ENCODE measurements at places on chromosomes 5 and 9. TPM values are rescaled to one million over a fixed set of nuclear protein-coding genes. Genes with fewer than 3 reads are reported as not detected.

DNA sequence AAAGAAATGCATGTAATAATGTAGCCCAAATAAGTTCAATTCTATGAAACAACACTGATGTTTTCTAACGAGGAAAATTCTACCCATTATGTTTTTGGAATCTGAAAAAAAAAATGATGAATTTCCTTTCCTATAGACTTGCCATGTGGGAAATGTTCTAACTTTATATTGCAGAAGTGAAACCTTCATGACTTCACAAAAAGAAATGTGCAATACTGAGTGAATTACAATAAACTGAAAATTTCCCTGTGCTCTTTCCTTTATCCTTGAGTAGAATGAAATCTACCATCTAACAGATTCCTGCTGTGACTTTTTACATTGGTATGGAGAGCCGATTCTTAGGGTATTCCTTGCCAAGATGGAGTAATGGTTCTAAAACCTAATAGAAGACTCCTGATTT is 1622.5 kb downstream of the MAT2B start:
- H3K27ac ChIP-seq, result no peak overlapping the region
- no peak for DNase-seq
- no peak overlapping the region for H3K4me3 ChIP-seq

GRCh38 chr9:134641990-134642384 is 384 bp downstream of the COL5A1 start:
- no peaks in the 10 kb centered on the region for H3K4me1 ChIP-seq
- no peak for DNase-seq
- no peaks in the 10 kb centered on the region for H3K27me3 ChIP-seq
- H3K36me3 ChIP-seq, result no peaks in the 10 kb centered on the region
- H3K27ac ChIP-seq, result peak overlapping the region; percentile 97

- no peaks in the 10 kb centered on the region for H3K27me3 ChIP-seq
- DNase-seq, result no peak
- no peaks in the 10 kb centered on the region for H3K4me1 ChIP-seq
- H3K36me3 ChIP-seq, result no peaks in the 10 kb centered on the region
Measured at GRCh38 chr5:73253047-73253660, 80.2 kb downstream of the TMEM174 start.

The PCDHB15 gene
- 5.5 TPM for total RNA-seq

- no peak overlapping the region for H3K27ac ChIP-seq
- no peak overlapping the region for H3K4me3 ChIP-seq
- no peaks in the 10 kb centered on the region for H3K4me1 ChIP-seq
- no peaks in the 10 kb centered on the region for H3K27me3 ChIP-seq
- peaks cover 8% of the 10 kb centered on the region for H3K36me3 ChIP-seq
Measured at GRCh38 chr9:124522121-124523098, 15.2 kb upstream of the NR5A1 start.

GRCh38 chr5:127812570-127812969 is 109.4 kb downstream of the CCDC192 start:
- peaks cover 45% of the 10 kb centered on the region for H3K4me1 ChIP-seq
- DNase-seq, result no peak
- H3K27me3 ChIP-seq, result no peaks in the 10 kb centered on the region
- H3K4me3 ChIP-seq, result no peak overlapping the region
- no peak overlapping the region for H3K27ac ChIP-seq

DNA sequence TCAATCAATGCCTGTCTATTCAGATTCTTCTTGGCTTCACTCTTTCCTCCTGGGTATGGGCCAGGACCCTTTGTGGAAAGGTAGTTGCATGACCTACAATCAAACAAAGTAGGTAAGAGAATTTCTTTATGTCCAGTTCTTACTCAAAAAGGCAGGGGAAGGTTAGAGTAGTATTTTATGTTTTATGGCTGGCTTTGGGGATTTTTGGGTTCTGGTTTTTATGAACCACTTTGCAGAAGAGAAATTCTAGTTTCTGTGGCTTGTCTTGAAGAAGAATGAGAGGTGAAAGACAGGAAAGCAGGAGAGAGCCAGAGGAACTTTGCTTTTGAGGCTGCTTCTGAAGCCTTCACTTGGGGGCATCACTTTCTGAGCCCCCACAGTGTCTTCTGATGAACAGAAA is 14.7 kb upstream of the CRHBP start:
- H3K4me3 ChIP-seq, result no peak overlapping the region
- no peaks in the 10 kb centered on the region for H3K4me1 ChIP-seq
- no peaks in the 10 kb centered on the region for H3K27me3 ChIP-seq

DNA sequence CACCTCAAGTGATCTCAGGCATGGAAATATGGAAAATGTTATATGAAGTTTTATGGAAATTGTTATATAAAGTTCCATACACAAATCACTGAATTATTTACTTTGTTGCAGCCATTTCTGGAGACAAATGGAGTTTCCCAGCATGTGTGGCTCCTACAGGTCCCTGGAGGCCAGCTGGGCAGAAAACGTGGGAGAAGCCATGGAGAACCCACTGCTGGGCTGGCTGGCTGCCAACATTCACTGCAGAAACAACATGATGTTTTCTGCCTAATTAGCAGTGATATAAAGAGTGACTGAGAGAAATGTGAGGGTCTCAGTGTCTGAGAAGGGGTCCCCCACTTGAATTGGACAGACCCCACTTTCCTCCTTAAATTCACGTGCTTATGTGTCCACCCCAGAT is 208.8 kb upstream of the IRX2 start:
- no peak overlapping the region for H3K4me3 ChIP-seq
- H3K36me3 ChIP-seq, result no peaks in the 10 kb centered on the region
- no peak for DNase-seq
- no peak overlapping the region for H3K27ac ChIP-seq
- no peaks in the 10 kb centered on the region for H3K4me1 ChIP-seq

DNA sequence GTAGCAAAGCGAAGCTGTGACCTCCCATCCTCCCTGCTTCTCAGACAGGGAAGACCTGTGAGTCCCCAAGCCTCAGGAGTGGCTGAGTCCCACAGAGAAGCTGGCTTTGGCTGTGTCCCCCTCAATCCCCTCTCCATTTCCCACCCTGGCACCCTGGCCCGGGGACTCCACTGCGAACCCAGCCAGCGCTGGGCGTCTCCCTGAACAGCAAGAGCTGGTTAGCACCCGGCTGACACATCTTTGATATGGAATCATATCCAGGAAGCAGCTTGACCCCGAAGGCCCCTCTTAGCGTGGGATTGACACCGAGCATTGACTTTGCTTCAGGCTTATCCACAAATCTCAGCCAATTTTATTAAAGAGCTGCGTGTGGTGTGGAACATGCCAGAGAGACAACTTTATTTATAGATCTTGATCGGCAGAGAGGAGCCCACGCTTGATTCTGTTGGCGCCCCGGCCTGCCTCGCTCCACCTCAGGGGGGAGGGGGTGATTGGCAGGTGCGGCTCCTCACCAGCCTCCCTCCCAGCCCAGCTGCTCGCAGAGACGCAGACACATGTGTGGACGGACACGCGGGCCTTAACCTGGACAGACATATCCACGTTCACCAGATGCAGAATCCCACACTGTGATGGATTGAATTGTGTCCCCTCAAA is 120.7 kb upstream of the MVB12B start:
- no peaks in the 10 kb centered on the region for H3K36me3 ChIP-seq
- no peak overlapping the region for H3K4me3 ChIP-seq
- no peaks in the 10 kb centered on the region for H3K27me3 ChIP-seq
- H3K27ac ChIP-seq, result no peak overlapping the region
- H3K4me1 ChIP-seq, result no peaks in the 10 kb centered on the region

The GOLGA1 gene
- 15.1 TPM for total RNA-seq

The PCDHA11 gene
- total RNA-seq, result 0.41 TPM

The ARAP3 gene
- total RNA-seq, result 7.8 TPM

The BICD2 gene
- total RNA-seq, result 38.5 TPM

The NTNG2 gene
- 6.0 TPM for total RNA-seq

The DNM1 gene
- 16.4 TPM for total RNA-seq

- peak within 1 kb of the TSS; percentile 66 for H3K27ac ChIP-seq
- H3K27me3 ChIP-seq, result peaks cover 14% of the 10 kb centered on the region
- H3K4me1 ChIP-seq, result peaks cover 33% of the 10 kb centered on the region
- H3K36me3 ChIP-seq, result no peaks in the 10 kb centered on the region
- no peak within 1 kb of the TSS for H3K4me3 ChIP-seq
Measured at GRCh38 chr5:191036-191948, at the start of gene LRRC14B. Gene LRRC14B, plus strand, starts transcription at chr5:191495. Its CDS starts 44 bp downstream, at chr5:191539.

- no peaks in the 10 kb centered on the region for H3K4me1 ChIP-seq
- no peaks in the 10 kb centered on the region for H3K36me3 ChIP-seq
- no peak overlapping the region for H3K27ac ChIP-seq
- H3K4me3 ChIP-seq, result no peak overlapping the region
- DNase-seq, result no peak
Measured at GRCh38 chr9:90881648-90882047, 80.0 kb downstream of the SYK start.

GRCh38 chr9:6869081-6869948 is 111.5 kb downstream of the KDM4C start:
- no peaks in the 10 kb centered on the region for H3K36me3 ChIP-seq
- no peak overlapping the region for H3K27ac ChIP-seq

- DNase-seq, result no peak
- H3K27me3 ChIP-seq, result no peaks in the 10 kb centered on the region
- no peak overlapping the region for H3K4me3 ChIP-seq
- no peaks in the 10 kb centered on the region for H3K4me1 ChIP-seq
- peak overlapping the region; percentile 23 for H3K27ac ChIP-seq
Measured at GRCh38 chr9:91211919-91212318, 149.8 kb downstream of the AUH start.

The SLIT3 gene
- 46.3 TPM for total RNA-seq

The RNF208 gene
- not detected for total RNA-seq

- no peak overlapping the region for H3K4me3 ChIP-seq
- no peak overlapping the region for H3K27ac ChIP-seq
- no peaks in the 10 kb centered on the region for H3K27me3 ChIP-seq
- no peaks in the 10 kb centered on the region for H3K36me3 ChIP-seq
Measured at GRCh38 chr5:9207817-9208418, 338.0 kb downstream of the SEMA5A start.

- no peak overlapping the region for H3K27ac ChIP-seq
- no peak for DNase-seq
- no peaks in the 10 kb centered on the region for H3K36me3 ChIP-seq
- H3K4me1 ChIP-seq, result no peaks in the 10 kb centered on the region
Measured at GRCh38 chr9:98472216-98472615, 216.8 kb upstream of the TBC1D2 start.

The DNAH5 gene
- under 0.01 TPM for total RNA-seq

DNA sequence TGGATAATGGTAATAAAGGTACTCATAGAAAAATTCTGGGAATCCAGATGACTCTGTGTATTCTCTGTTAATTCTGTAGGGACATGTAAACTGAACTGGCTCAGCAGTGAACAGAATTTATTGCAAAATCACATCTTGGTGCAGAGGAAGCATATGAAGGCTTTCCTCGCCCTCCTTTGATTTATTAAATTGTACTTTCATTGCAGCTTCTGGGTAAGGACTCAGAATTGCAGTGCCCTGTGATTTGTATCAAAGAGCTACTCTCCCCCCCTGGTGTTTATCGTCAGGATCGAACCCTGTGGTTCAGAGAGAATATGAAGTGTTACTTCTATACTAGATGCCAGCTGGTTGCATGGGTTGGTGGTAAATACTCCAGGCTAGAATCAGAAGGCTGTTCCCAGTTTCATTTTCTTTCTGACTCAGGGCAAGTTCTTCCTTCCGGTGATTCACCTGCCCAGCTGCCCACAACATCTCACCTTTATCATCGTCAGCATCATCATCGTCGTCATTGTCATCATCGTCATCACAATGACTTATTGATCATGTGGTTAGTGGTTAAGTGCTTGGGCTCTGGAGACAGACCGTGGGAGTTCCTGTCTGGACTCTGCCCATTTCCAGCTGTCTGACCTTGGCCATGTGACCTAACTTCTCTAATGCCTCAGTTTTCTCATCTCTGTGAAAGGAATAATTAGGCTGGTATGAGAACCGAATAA is 238.8 kb downstream of the ARHGAP26 start:
- no peak for DNase-seq
- no peak overlapping the region for H3K4me3 ChIP-seq
- no peaks in the 10 kb centered on the region for H3K36me3 ChIP-seq
- peak overlapping the region; percentile 4 for H3K27ac ChIP-seq
- H3K4me1 ChIP-seq, result peaks cover 9% of the 10 kb centered on the region

DNA sequence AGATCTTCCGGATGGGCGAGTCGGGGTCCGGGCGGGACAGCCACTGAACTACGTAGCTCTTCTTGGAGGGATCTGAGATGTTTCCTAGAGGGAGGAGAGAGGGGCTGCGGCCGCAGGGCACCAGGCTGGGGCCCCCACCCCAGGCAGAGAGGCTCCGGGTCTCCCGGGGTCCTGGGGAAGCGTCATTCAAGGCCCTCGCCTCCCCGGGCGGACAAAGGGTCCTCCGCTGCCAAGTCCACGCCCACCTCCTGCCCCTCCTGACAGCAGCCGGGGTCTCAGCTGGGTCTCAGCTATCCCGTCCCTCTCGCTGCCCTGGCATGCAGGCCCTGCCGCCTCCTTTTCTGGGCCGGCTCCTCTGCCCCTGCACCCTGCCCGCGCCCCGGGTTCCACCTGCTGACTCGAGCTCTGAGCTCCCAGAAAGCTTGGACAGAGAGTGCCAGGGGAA is 61.5 kb downstream of the ZNF354C start:
- no peak overlapping the region for H3K4me3 ChIP-seq
- H3K36me3 ChIP-seq, result no peaks in the 10 kb centered on the region
- H3K27ac ChIP-seq, result no peak overlapping the region

GRCh38 chr5:159095151-159095721 is 4.5 kb downstream of the EBF1 start:
- H3K27ac ChIP-seq, result peak overlapping the region; percentile 32
- DNase-seq, result no peak
- no peaks in the 10 kb centered on the region for H3K36me3 ChIP-seq
- H3K4me1 ChIP-seq, result peaks cover 20% of the 10 kb centered on the region
- H3K27me3 ChIP-seq, result peaks cover 28% of the 10 kb centered on the region

The KIF4B gene
- total RNA-seq, result not detected

GRCh38 chr9:18173923-18174322 is 300.0 kb upstream of the ADAMTSL1 start:
- no peaks in the 10 kb centered on the region for H3K4me1 ChIP-seq
- H3K27ac ChIP-seq, result no peak overlapping the region
- H3K27me3 ChIP-seq, result no peaks in the 10 kb centered on the region

- H3K4me1 ChIP-seq, result no peaks in the 10 kb centered on the region
- H3K27ac ChIP-seq, result no peak overlapping the region
- no peak for DNase-seq
- H3K4me3 ChIP-seq, result no peak overlapping the region
Measured at GRCh38 chr9:129868872-129869486, 33.7 kb downstream of the USP20 start.

- no peaks in the 10 kb centered on the region for H3K27me3 ChIP-seq
- DNase-seq, result no peak
- H3K4me1 ChIP-seq, result no peaks in the 10 kb centered on the region
- no peak overlapping the region for H3K4me3 ChIP-seq
- H3K27ac ChIP-seq, result no peak overlapping the region
Measured at GRCh38 chr9:37632479-37632878, 18.3 kb upstream of the FRMPD1 start.

DNA sequence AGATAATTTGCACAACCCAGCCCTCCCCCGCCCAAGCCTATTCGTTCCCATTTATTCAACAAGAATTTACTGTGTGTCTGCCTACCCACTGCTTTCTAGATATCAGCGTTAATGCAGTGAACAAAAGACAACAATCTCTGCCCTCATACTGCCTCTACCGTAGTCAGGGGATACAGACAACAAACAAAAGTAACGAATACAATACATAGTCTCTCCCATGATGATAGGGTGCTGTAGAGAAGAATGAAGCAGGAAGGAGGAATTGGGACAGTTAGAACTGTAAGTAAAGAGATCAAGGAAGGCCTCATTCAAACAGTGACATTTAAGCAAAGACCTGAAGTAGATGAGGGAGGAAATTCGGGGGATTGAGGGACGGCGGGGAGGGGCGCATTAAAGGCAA is 1.7 kb downstream of the GFM2 start:
- peaks cover 44% of the 10 kb centered on the region for H3K36me3 ChIP-seq
- H3K27me3 ChIP-seq, result no peaks in the 10 kb centered on the region
- H3K4me3 ChIP-seq, result no peak overlapping the region
- no peak overlapping the region for H3K27ac ChIP-seq
- no peaks in the 10 kb centered on the region for H3K4me1 ChIP-seq

The ABL1 gene
- total RNA-seq, result 69.6 TPM

Data from sigmoid colon (tissue), 7 donors.